ENCODE measurements at places on chromosomes 1 and 21. TPM values are rescaled to one million over a fixed set of nuclear protein-coding genes. Genes with fewer than 3 reads are reported as not detected.

GRCh38 chr1:41645062-41645461 lies 160.6 kb upstream of the EDN2 start:
- ATAC-seq = no peak

DNA sequence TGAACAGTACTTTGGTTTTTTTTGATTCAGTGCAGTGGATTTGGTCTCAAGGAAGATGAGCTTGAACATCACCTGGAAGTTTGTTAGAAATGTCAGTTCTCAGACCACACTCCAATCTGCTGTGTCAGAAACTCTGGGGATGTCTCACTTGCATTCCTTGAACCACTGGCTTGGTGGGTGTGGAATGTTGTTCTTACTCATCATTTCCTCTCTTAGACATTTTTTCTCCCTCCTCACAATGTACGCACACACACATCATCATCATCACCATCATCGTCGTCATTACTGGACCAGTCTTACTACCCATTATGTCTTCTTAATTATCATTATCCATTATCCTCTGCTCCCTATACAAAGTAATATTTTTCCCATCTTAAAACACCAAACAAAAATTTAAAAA lies 91.9 kb upstream of the KCNK2 start:
- ATAC-seq = no peak

GRCh38 chr1:37480125-37480466 lies 5.7 kb downstream of the ZC3H12A start:
- ATAC-seq = no peak

- peak; percentile 51 for ATAC-seq
Measured at GRCh38 chr1:90114521-90115141, 119.7 kb downstream of the ZNF326 start.

LRRC3 gene
- total RNA-seq = 3.0 TPM

DNA sequence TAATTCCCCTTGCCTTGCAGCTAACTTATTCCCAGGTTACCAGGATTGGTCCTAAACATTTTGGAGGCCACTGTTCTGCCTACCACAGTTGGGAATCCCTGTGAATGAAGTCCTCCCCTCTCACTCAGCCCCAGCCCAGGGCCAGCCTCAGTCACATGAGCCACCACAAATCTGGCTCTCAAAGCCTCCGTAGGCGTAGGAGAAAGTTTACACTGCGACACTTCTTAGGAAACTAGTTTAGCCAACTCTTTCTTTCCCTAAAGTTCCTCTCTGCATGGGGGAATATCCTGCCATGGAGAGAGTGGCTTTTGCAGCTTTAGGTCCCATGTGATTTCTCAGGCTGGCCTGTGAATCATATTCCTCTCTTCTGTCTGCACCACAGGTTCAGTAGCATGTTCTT lies 45.7 kb upstream of the ETV3 start:
- no peak for ATAC-seq

PAX7 gene
- total RNA-seq = not detected

DNA sequence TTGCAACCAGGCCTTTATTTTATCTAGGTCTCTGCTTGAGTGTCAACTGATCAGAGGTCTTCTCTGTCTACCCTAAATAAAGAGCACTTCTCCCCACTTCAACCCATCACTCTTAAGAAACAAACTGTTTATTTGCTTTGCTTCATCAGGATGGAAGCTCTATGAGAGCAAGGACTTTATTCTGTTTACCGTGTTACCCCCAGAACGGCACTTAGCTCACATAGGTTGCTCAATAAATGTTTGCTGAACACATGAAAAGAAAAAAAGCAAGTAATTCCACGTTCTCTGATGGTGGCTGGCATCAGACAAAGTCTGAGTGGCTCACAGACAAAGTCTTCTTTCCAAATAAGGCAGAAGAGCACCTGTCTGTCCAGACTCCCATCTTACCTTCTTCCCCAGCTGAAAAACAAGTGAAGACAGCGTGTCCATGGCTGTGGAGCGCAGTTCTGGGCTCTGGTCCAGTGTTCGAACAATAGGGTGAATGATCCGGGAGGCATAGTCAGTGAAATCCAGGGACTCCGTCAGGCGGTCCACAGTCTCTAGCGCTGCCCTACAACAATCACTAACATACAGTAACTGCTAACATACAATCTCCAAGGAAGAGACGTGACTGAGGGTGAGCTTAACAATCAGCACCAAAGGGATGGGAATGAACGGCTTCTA lies 22.9 kb downstream of the ANGPTL7 start:
- ATAC-seq = no peak

DNA sequence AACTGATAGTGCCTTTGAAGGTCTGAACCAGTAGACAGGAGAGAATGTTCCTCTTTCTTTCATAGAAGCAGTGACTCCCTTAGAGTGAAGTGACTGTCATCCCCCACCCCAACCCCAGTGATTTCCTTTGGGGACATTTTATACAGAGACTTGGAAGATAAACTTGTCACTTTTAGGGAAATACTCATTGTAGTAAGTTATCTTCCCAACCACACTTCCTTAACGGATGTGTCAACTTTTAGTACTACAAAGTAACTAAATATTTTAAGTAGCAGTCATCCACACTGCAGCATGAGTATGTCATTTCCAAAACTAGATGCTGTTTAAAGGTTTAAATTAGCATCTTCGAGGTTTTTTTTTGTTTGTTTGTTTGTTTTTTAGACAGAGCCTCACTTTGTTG lies 13.7 kb downstream of the LRRC8B start:
- ATAC-seq = no peak

All from motor neuron (in vitro differentiated cells).